ENCODE measurements at places on chromosomes 16 and 17. TPM values are rescaled to one million over a fixed set of nuclear protein-coding genes. Genes with fewer than 3 reads are reported as not detected.

- DNase-seq: no peak
These were observed 559 bp downstream of the CLUH start for GRCh38 chr17:2710803-2711607.

DNA sequence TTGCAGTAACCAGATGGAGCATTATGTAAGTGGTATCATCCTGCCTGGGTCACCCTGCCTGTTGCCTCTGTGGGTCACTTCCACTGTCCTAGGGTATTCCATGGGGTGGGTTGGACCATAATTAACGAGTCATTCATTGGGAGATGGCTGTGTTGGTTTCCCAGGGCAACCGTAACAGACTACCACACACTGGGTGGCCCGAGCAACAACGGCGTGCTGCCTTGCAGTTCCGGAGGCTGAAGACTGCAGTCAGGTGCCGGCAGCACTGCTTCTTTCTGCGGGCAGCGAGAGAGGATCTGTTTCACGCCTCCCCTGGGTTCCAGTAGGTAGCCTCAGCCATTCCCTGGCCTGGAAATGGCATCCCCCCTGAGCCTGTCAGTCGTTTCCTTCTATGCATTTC, 28.9 kb upstream of the CMIP start:
- no peak for DNase-seq

GRCh38 chr16:85759631-85760419, 8.9 kb upstream of the C16orf74 start:
- no peak for DNase-seq

DNA sequence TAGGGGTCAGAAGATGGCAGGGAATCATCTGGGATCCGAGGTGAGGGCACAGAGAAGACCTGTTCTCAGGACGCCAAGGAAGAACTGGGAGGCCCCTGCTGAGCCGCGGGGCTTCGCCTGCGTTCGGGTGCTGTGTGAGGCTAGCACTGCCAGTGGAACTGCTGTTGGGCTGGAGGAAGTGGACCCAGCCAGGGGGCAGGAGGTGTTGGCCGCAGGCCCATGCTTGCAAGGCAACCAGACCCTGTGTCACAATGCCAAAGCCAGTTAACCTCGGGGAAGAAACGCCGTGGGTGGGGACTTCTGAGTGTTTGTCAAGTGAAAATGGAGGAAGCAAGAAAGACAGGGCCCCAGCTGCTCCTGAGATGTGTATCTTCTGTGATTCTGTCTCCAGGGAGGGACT, 185.5 kb downstream of the LGALS9B start:
- no peak for DNase-seq

DNA sequence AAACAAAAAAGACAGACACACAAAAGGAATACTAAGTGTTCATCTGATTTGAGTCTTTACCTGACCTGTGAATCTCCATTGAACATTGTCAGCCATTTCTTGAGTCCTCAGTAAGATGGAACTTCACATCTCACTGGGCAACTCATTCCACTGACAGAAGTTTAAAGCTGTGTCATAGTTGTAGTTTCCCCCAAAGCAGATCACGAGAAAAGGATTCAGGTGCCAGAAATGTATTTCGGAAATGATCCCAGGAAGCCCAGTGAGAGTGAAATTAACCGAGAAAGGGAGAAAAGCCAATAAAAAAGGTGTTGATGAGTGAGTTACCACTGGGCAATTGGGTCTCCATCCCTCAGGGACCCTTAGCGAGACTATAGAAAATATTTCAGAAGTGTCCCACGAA, 6.5 kb downstream of the CHD9 start:
- no peak for DNase-seq

Gene UNC45B
- total RNA-seq: not detected

Gene CCL18
- total RNA-seq: not detected

Measured in kidney epithelial cell (primary cell).